ENCODE measurements at places on chromosomes 1 and 21.

DNA sequence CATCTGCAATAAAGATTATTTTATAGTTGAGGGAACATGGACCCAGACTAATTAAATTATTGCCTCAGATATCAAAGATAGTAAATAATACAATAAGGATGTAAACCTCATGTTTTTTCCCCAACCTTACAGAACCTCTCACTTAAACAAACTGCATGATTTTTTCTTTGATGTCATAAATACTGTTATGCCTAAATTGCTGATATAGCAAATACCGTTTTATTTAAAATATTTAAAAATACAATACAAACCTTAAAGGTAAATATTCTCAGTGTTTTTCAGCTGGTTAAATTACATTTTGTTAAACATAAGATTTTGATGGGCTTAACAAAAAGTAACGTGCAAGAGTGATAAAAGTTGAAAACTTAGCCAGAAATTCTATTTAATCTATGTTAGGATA is 24.4 kb upstream of the RGS2 start:
- no peak for DNase-seq

DNA sequence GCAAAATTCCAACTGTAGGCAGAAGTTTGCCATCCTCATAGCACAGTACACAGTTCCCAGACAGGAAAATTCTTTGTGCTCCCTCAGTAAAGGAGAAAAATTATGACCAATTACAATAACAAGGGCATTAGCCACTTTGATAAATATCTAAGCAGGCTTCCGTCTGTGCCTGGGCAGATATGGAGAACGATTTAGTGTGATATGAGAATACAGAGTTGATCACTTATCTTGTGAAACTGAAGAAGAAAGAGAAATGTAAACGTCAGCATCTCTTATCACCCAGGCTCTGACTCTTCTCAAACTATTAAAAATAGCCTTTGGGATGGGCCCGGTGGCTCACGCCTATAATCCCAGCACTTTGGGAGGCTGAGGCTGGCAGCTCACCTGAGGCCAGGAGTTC is 54.5 kb upstream of the TIAM1 start:
- no peak for DNase-seq

DNA sequence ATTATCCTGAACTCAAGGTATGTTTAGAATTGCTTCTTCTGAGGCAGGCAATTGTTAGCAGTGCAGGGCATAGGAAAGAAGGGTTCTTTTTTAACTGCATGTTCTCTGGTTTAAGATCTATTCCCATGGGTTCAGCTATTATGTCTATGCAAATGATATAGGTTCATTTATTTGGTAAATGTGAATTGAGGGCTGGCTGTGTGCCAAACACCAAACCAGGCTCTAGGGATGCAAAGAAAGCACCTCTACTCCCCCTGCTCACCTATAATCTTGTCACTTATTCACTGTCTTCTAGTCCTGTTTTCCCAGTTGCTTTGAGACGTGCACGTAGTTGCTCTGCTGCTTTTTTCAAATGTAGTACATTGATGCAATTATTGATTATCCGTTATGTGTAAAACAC is 691 bp upstream of the KIFAP3 start:
- no peak for DNase-seq

- DNase-seq = no peak
Measured at GRCh38 chr21:45451091-45451740, 46.3 kb downstream of the COL18A1 start.

- no peak for DNase-seq
Measured at GRCh38 chr1:112646225-112646624, 26.6 kb downstream of the CAPZA1 start.

DNA sequence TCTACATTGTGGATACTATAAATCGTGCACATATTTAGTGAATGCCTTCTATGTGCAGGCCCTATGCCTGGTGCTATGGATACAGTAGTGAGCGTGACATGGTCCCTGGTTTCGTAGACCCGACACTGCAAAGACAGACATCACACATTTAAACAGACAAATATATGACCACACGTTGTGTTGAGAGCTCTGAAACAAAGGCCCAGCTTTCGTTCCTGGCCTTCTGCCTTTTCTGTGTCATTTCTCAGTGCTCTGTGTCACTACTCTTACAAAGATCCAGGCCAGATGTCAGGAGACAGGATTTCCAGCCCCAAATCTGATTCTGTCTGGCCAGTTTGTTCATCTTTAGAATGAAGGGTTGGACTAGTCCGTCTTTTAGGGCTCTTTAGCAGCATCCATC is 19.3 kb upstream of the TRABD2B start:
- no peak for DNase-seq

GRCh38 chr1:103129796-103130195 is 21.5 kb upstream of the COL11A1 start:
- DNase-seq = no peak

- no peak for DNase-seq
Measured at GRCh38 chr1:243582326-243582725, 267.7 kb downstream of the AKT3 start.

DNA sequence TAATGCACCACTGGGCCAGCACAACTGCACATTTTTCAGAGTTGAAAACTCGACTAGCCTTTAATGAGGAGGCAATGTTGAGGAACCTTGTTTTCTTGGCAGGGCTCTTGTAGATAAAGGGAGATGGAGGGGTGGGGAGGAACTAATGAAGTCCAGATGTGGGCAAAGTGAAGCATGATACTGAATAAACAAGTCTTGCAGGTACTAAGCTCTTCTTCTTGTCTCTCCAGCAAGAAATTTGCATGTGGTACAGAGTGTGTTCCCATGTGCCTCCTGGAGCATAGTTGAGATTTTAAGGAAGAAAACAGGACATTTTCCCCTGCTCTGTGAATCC is 47.0 kb downstream of the PLPP3 start:
- no peak for DNase-seq

Measured in NCI-H510A (cell line).